HTR-8/SVneo (cell line): ENCODE measurements at places on chromosomes 12 and 14.
A peak's percentile ranks its signal among the peaks of the same experiment; 100 is the strongest.

DNA sequence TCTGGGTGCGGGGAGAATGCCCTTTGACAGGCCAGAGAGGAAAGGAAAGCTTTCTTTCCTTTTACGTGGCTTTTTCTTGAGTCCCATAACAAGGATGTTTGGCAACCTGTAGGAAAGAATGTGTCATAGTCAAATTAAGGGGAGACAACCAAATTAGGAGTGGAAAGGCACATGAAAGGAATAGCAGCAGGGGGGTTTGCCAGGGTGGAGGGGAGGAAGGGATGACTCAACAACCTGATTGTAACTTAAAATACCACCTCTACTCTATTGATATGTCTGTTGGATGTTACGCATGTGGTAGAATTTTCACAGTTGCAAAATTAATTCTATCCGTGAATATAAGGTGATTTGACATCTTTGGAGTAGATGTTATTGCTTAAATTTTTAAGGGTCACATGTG lies 28.5 kb upstream of the MYBPC1 start:
- DNase-seq: no peak

DNA sequence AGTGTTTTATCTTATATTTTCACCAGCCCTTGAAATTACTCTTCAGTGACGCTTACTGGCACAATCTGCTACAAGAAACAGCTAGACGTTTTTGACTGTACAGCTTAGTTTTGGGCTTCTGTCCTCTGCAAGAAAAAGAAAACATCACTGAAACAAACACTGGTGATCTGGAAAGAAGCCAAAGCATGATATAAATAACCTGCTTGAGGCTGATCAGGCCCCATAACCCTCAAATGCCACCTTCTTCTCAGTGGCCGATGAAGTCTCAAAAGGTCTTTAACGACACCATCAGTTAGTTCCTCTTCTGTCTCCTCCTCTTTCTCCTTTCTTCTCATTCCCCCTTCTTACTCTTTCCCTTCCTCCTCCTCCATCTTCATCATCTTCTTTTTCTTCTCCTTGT lies 942.3 kb upstream of the TMEM132C start:
- DNase-seq: no peak

- DNase-seq: no peak
Measured at GRCh38 chr12:53950437-53950773, 4.3 kb upstream of the HOXC12 start.

GRCh38 chr12:94841177-94841576 lies 162.3 kb downstream of the NDUFA12 start:
- no peak for DNase-seq

- DNase-seq: no peak
Measured at GRCh38 chr12:80892597-80893445, 44.9 kb downstream of the LIN7A start.

DNA sequence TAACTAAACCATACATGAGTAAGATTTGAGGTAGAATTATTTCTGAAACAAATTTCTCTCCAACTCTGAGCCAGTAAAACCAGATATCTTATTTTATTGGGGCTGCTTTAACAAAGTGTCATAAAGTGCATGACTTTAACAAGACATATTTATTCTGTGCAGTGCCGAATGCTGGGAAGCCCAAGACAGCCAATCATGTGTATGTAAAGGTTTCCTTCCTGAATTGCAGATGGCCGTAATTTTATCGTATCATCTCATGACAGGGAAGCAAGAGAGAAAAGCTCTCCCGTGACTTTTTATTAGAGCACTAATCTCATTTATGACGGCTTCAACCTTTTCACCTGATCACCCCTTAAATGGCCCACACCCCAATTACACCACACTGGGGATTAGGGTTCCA lies 777.9 kb downstream of the TMEM121 start:
- no peak for DNase-seq

DNA sequence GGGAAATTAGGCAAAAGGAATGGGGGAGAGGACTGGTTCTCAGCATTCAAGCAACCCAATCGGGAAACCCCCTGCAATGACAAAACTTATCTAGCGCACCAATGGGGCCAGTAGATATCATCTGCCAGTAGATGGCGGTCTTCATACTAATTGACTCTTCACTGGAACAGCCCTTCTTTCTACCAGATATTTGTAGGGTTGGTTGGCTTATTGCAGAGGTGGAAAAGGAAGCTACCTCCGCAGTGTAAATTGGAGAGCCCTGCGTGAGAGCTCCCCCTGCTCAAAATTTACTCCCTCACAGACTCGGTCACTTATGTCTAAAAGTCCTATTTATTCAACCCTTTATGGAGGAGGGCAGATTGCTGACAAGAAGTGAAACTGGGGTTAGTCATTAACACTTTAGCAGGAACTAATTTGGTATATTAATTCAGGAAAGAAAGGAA lies 166.1 kb upstream of the CCND2 start:
- peak; percentile 79 for DNase-seq

GRCh38 chr12:20415028-20415427 lies 46.7 kb downstream of the PDE3A start:
- no peak for DNase-seq

GRCh38 chr12:92601176-92601575 lies 101.6 kb upstream of the PLEKHG7 start:
- no peak for DNase-seq

DNA sequence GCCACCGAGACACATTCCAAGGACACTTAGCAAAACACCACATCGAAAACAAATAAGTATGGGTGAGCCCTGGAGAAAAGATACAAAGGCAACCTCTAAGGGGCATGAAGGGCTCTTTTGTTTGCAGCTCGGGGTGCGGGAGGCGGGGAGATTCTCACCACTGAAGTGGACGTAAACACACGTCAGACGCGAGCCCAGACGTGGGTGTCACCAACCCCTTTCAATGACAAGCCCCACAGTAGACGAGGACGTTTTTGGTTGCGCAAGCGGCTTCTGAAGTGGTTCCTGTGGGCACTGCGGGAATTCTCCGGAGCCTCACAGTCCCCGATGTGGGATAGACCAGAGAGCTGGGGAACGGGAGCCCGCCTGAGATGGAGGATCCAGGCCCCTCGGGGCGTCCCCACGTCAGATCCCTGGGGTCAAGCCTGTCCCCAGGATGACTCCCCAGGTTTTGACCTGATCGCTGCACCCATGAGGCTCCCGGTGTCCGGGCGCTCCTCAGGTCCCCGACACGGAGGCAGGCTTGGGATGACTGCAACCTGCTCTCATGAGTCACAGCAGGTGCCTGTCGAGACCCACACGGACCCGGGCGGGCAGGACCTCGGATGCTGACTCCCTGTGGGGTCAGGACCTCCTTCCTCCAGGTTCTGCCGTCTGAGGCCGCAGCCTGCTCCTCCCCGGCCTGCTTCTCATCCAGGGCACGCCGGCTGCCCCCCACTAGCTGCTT lies 20.3 kb upstream of the ADGRD1 start:
- no peak for DNase-seq
